NCI-H1105 treated with DMSO at 0.1 percent for 48 hours (cell line): ENCODE measurements at places on chromosomes 13 and 19.

- no peak for DNase-seq
Observed at GRCh38 chr19:35396240-35396885, 25.5 kb downstream of the GPR42 start.

GRCh38 chr13:40922437-40923040, 96.6 kb downstream of the ELF1 start:
- DNase-seq: no peak

- DNase-seq: no peak
Observed at GRCh38 chr13:75324413-75324940, 157.5 kb downstream of the TBC1D4 start.

GRCh38 chr13:31903111-31903815, 128.3 kb upstream of the FRY start:
- DNase-seq: no peak

DNA sequence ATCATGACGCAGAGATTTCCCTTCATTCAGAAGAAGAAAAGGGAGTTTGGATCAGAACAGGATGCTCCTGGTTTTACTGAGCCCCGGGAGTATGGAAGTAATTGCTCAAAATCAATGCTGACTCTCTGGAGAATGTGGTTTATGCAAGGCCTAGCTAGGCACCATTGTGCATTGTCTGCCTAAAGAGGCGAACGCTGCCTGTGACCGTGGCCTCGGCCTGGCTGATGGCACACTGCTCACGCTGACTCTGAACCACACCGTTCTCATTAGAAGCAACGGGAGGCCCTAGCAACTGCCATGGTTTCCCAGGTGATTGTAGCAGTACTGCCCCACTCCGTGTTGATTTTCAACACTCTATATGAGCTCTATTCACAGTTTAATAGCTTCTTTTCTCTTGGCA, 41.7 kb upstream of the UBL3 start:
- DNase-seq: no peak

DNA sequence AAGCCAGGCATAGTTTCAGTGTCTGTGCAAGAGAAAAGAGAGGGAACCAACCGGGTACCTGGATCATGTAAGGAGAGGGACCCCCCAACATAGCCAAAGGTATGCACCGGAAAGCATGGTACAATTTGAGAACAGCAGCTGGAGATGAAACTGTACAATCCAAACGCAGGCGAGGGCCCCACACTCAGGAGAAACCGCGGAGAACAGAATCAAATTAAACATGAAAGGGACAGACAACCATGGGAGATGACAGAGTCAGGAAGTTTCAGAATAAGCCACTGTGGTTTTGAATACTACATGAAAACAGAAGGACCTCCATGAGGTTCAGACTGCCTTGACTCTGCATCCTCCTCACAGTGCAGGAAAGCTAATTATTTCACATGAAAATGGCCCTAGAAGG, 62.9 kb upstream of the SPATA13 start:
- no peak for DNase-seq

- no peak for DNase-seq
Observed at GRCh38 chr13:88417801-88418200, 746.6 kb downstream of the SLITRK5 start.

GRCh38 chr19:51821456-51821855, 26.5 kb downstream of the FPR3 start:
- DNase-seq: no peak

- DNase-seq: no peak
Observed at GRCh38 chr13:33379608-33380007, 94.1 kb upstream of the STARD13 start.

DNA sequence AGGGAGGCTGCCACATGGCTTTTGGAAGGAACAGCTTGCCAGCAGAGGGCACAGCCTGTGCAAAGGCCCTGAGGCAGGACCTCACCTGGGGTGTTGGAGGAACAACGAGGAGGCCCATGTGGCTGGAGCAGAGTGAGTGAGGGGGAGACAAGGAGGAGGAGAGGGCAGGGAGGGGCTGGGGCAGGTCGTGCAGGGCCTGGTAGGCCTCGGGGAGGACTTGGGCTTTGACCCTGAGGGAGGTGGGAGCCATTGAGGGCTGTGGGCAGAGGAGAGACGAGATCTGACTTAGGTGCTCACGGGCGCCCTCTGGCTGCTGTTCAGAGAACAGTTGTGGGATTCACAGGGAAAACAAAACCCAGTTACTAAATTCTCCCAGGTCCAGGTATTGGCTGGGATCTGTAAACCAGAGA, 25.2 kb downstream of the ZNRF4 start:
- no peak for DNase-seq
